ENCODE measurements at places on chromosomes 5 and 9.
A peak's percentile ranks its signal among the peaks of the same experiment; 100 is the strongest.

GRCh38 chr9:126842977-126843799 lies 17.3 kb upstream of the ZBTB34 start:
- H3K36me3 ChIP-seq: peaks cover 15% of the 10 kb centered on the region
- no peak overlapping the region for H3K27ac ChIP-seq
- DNase-seq: no peak
- peaks cover 9% of the 10 kb centered on the region for H3K27me3 ChIP-seq
- H3K4me3 ChIP-seq: no peak overlapping the region

- H3K36me3 ChIP-seq: no peaks in the 10 kb centered on the region
- no peak for DNase-seq
- H3K4me1 ChIP-seq: no peaks in the 10 kb centered on the region
- H3K4me3 ChIP-seq: no peak overlapping the region
- H3K27me3 ChIP-seq: no peaks in the 10 kb centered on the region
- no peak overlapping the region for H3K27ac ChIP-seq
Observed at GRCh38 chr5:150517272-150518152, 9.6 kb downstream of the NDST1 start.

DNA sequence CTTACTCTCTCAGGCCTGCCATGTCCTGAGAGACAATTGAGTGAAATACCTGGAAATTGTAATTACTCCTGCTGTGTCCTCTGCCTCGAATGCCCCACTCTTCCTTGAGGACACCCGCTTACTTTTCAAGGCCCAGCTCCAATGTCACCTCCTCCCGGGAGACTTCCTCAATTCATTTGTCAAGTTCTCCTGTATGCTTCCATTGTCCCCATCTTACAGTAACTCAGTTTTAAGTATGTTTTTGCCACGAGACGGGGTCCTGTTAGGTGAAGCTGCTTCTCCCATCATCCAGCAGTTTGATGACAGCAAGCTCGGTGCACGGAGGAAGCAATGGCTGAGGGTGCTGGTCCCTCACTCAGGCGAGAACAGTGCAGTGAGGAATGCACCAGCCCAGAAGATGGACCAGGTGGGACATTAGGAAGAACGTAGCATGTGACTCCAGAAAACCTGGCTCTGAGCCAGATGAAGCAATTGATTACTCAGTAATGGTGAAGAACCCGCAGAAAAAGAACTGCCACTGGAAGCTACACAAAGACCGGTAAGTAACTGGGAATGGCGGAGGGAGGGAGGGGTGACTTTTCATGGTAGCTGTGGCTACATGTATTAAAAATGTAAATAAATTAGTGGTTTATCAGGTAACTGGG lies 274.8 kb downstream of the DENND1A start:
- H3K27ac ChIP-seq: no peak overlapping the region
- H3K36me3 ChIP-seq: peaks cover 14% of the 10 kb centered on the region
- no peaks in the 10 kb centered on the region for H3K27me3 ChIP-seq
- H3K4me1 ChIP-seq: no peaks in the 10 kb centered on the region
- no peak overlapping the region for H3K4me3 ChIP-seq
- no peak for DNase-seq

GRCh38 chr9:2378816-2379215 lies 242.8 kb upstream of the VLDLR start:
- no peaks in the 10 kb centered on the region for H3K4me1 ChIP-seq
- no peak overlapping the region for H3K4me3 ChIP-seq
- H3K27me3 ChIP-seq: peaks cover 21% of the 10 kb centered on the region

DNA sequence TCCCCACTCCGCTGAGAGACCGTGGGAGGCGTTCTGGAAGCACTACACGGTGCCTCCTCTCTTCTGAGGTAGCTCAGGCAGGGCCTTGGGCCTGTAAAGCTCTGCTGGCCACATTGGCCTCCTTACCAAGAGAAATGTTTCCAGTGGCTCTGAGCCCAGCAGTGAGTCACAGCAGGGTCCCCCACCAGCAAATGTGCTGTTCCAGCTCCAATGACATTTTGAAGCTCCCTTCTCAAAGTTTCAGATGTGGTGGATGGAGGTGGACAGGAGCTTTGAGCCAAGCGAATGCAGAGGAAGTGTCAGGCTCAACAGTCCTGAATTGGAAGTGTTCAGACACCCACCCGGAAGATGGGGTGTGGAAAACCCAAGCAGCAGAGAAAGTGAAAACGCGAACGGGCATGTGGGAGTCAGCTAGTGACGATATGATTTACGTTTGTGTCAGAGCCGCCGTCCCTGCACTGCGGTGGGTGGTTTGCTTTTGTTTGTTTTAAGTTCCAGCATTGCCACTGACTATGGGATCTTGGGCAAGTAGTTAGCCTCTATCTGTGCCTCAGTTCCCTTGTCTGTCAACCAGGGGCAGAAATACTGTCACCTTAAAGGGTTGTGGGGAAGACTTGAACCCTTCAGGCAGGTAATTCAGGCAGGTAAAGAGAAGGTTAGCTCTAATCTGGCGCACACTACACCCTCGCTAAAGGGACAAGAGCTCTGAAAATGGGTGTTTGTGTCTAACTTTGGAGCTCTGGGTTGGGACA lies 38.2 kb downstream of the C5orf15 start:
- DNase-seq: peak; percentile 25
- peak overlapping the region; percentile 77 for H3K4me3 ChIP-seq
- H3K36me3 ChIP-seq: no peaks in the 10 kb centered on the region
- H3K4me1 ChIP-seq: peaks cover 8% of the 10 kb centered on the region
- peaks cover 23% of the 10 kb centered on the region for H3K27me3 ChIP-seq

DNA sequence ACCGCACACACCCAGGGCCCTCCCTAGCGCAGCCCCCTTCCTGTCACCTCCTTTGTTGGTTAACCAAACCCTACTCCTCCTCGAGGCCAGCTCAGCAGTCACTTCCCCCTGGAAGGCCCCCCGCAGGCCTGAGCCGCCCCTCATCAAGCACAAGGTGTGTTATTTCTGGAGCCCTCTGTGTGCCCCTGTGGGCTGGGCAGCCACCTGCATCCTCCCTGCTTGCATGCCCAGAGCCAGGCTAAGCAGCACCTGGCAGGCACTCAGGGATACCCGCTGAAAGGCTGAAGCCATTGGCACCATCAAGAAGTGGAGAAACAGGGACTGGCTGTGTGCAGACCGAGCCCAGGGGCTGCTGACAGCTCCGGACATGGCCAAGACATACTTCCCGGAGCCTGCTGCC lies 121.8 kb downstream of the ZNF354C start:
- DNase-seq: no peak
- H3K27me3 ChIP-seq: peaks cover 36% of the 10 kb centered on the region
- H3K4me1 ChIP-seq: peaks cover 6% of the 10 kb centered on the region
- H3K4me3 ChIP-seq: no peak overlapping the region
- no peak overlapping the region for H3K27ac ChIP-seq

DNA sequence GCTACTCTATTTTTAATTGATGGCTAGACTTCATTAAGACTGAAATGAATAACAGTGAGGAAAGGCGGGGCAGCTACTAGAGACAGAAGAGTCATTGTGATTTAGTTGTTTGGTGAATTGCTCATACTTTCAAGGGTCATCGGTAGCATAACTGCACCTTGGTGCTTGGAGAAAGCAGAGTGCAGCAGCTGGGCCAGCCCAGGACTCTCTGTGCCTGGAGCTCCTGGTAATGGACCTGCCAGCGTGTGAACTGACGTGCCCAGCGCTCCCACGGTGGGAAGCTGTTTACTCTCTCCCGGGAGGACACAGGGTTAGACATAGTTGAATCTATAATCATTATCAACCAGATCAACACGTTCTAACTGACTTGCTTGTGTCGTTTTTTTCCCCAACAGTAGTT lies 42.9 kb downstream of the LURAP1L start:
- H3K27me3 ChIP-seq: no peaks in the 10 kb centered on the region
- no peak overlapping the region for H3K27ac ChIP-seq
- no peaks in the 10 kb centered on the region for H3K4me1 ChIP-seq

DNA sequence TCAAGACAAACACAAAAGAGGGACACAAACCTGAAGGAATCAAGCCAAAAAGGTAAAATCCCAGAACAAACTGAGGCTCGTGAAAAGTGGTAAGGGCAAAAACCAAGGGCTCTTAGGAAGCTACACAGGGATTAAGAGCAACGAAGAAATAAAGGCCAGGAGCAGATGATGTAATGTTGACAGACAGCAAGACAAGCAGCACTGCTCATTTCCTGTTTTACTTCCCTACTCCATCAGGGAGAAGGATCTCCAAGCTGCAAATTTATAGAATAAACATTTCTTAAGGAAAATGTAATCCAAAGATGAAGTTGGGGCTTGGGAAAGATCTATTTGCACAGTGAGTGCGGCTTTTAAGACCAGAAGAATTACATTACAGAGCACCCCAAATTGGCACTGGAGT lies 182.3 kb upstream of the MAP1B start:
- H3K27ac ChIP-seq: no peak overlapping the region
- no peaks in the 10 kb centered on the region for H3K36me3 ChIP-seq
- H3K4me3 ChIP-seq: no peak overlapping the region
- no peaks in the 10 kb centered on the region for H3K4me1 ChIP-seq

- peaks cover 52% of the 10 kb centered on the region for H3K27me3 ChIP-seq
- peak overlapping the region; percentile 51 for H3K4me3 ChIP-seq
- H3K27ac ChIP-seq: peak overlapping the region; percentile 16
- H3K4me1 ChIP-seq: peaks cover 29% of the 10 kb centered on the region
Observed at GRCh38 chr5:1447671-1448361, 2.6 kb upstream of the SLC6A3 start.

GRCh38 chr9:81414836-81415235 lies 274.5 kb downstream of the TLE1 start:
- no peak for DNase-seq
- no peaks in the 10 kb centered on the region for H3K36me3 ChIP-seq
- H3K4me1 ChIP-seq: no peaks in the 10 kb centered on the region
- no peak overlapping the region for H3K4me3 ChIP-seq
- no peak overlapping the region for H3K27ac ChIP-seq
- H3K27me3 ChIP-seq: no peaks in the 10 kb centered on the region

- H3K36me3 ChIP-seq: no peaks in the 10 kb centered on the region
- H3K27me3 ChIP-seq: peaks cover 11% of the 10 kb centered on the region
- no peak for DNase-seq
- H3K4me1 ChIP-seq: no peaks in the 10 kb centered on the region
- H3K27ac ChIP-seq: no peak overlapping the region
Observed at GRCh38 chr5:90854169-90854568, 295.6 kb downstream of the ADGRV1 start.

DNA sequence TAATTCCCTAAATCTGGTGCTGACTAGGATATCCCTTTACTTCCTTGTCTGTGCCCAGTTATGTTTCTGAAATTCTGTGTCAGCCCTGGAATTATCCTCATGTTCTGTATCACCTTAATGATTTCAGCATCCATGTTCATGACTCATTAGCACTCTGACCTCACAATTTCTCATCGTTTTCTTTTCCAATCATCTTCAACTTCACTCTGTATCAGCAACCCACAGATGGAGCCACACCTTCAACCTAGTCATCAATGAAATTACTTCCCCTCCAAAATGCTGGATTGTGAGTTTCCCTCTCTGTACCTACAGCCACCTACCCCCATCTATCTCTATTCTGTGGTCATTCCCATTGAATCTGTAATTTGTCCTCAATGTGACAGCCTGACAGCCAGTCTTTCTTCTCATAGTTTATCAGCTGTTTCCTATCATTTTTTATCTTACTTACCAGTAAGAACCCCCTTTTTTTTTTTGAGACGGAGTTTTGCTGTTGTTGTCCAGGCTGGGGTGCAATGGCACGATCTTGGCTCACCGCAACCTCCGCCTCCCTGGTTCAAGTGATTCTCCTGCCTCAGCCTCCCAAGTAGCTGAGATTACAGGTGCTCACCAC lies 3.1 kb upstream of the IL6ST start:
- DNase-seq: no peak
- no peak overlapping the region for H3K4me3 ChIP-seq
- H3K36me3 ChIP-seq: peaks cover 9% of the 10 kb centered on the region
- no peaks in the 10 kb centered on the region for H3K27me3 ChIP-seq
- peaks cover 9% of the 10 kb centered on the region for H3K4me1 ChIP-seq

- no peak within 1 kb of the TSS for H3K27ac ChIP-seq
- H3K27me3 ChIP-seq: no peaks in the 10 kb centered on the region
- H3K4me3 ChIP-seq: peak within 1 kb of the TSS; percentile 75
- peak; percentile 86 for DNase-seq
- H3K4me1 ChIP-seq: peaks cover 9% of the 10 kb centered on the region
- H3K36me3 ChIP-seq: peaks cover 3% of the 10 kb centered on the region
Observed at GRCh38 chr9:136363106-136363948, at the start of gene DNLZ. TSS of gene DNLZ (minus strand) at chr9:136363744. CDS start at chr9:136363714, 30 bp downstream.

GRCh38 chr9:2085716-2086115 lies 70.6 kb downstream of the SMARCA2 start:
- no peak overlapping the region for H3K27ac ChIP-seq
- H3K36me3 ChIP-seq: peaks cover 77% of the 10 kb centered on the region
- no peak for DNase-seq
- H3K4me3 ChIP-seq: no peak overlapping the region

GRCh38 chr5:143714629-143715028 lies 97.3 kb upstream of the HMHB1 start:
- H3K4me3 ChIP-seq: no peak overlapping the region
- no peaks in the 10 kb centered on the region for H3K36me3 ChIP-seq
- H3K27ac ChIP-seq: no peak overlapping the region
- no peaks in the 10 kb centered on the region for H3K4me1 ChIP-seq
- H3K27me3 ChIP-seq: no peaks in the 10 kb centered on the region
- no peak for DNase-seq

Data from effector memory CD8-positive, alpha-beta T cell (primary cell).